T-helper 2 cell treated with Interferon-gamma antibody and Interleukin-4, amounts not matched to agents 100 ng/mL and 5 ng/mL, for 36 hours (primary cell): ENCODE measurements at places on chromosomes 12 and 14. TPM values are rescaled to one million over a fixed set of nuclear protein-coding genes. Genes with fewer than 3 reads are reported as not detected.

GPR137C gene
- 0.34 and 0.50 TPM in 2 replicates for total RNA-seq

E2F7 gene
- total RNA-seq, result 19.6 and 21.0 TPM in 2 replicates

CLEC9A gene
- not detected in 2 replicates for total RNA-seq

PDE3A gene
- total RNA-seq, result not detected in 2 replicates

SNX6 gene
- total RNA-seq, result 73.4 and 77.4 TPM in 2 replicates

RPL10L gene
- not detected in 2 replicates for total RNA-seq

IL23A gene
- 8.6 and 10.1 TPM in 2 replicates for total RNA-seq

TSHR gene
- total RNA-seq, result 1.9 TPM in 2 replicates
